HCT116 (cell line): ENCODE measurements at places on chromosomes 1 and 21. TPM values are rescaled to one million over a fixed set of nuclear protein-coding genes. Genes with fewer than 3 reads are reported as not detected.

GRCh38 chr1:203178083-203178482 lies 2.5 kb upstream of the MYBPH start:
- H3K4me3 ChIP-seq: peak overlapping the region; percentile 37
- peak overlapping the region; percentile 50 for H3K27ac ChIP-seq
- no peaks in the 10 kb centered on the region for H3K27me3 ChIP-seq
- H3K36me3 ChIP-seq: no peaks in the 10 kb centered on the region
- H3K4me1 ChIP-seq: peaks cover 70% of the 10 kb centered on the region

Gene THBS3
- total RNA-seq: 15.9 TPM

GRCh38 chr1:27940297-27940696 lies 5.5 kb downstream of the SMPDL3B start:
- no peaks in the 10 kb centered on the region for H3K36me3 ChIP-seq
- no peaks in the 10 kb centered on the region for H3K27me3 ChIP-seq
- no peak for DNase-seq
- H3K4me1 ChIP-seq: peaks cover 14% of the 10 kb centered on the region; the same call in 1 of the 2 replicates
- H3K4me3 ChIP-seq: no peak overlapping the region

DNA sequence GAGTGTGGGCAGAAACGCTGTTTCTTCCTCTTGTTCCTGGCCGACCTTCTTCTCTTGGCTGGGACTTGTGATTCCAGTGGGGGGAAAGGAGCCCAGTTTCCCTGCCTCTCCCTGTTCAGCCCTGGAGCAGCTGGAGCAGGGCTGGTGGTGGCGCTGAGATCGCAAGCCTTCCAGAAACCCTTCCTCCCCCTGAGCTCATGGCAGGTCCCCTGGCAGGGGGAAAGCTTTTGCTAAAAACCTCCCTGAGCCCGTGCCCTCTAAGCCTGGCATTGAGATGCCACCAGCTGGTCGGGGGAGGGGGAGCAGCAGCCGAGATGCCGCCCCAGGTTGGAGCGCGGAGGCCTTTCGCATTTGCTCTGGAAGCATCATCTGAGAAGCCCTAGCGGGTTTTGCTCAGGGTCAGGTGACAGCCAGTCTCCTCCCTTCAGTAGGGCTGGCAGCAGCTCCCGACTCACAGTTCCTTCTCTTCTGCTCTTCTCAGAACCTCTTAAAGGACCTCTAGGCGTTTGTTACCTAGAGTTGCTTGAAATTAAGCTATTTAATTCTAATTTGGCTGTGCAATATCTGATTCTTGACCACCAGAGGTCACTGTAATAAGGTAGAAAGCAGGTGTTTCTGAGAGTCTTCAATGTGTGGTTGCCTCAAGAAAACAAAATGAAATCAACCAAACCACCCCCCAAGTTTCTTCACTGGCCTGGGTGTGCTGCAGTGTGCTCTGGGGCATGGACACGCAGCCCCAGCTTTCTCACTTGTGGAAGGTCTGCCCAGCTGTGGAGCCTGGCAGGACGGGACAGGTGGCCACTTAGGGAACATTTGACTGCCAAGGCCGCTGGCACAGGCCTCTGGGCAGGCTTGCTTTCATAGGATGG lies 257.3 kb downstream of the CAMTA1 start:
- peak; percentile 10 for DNase-seq
- H3K4me1 ChIP-seq: no peaks in the 10 kb centered on the region
- H3K4me3 ChIP-seq: no peak overlapping the region
- no peak overlapping the region for H3K27ac ChIP-seq

DNA sequence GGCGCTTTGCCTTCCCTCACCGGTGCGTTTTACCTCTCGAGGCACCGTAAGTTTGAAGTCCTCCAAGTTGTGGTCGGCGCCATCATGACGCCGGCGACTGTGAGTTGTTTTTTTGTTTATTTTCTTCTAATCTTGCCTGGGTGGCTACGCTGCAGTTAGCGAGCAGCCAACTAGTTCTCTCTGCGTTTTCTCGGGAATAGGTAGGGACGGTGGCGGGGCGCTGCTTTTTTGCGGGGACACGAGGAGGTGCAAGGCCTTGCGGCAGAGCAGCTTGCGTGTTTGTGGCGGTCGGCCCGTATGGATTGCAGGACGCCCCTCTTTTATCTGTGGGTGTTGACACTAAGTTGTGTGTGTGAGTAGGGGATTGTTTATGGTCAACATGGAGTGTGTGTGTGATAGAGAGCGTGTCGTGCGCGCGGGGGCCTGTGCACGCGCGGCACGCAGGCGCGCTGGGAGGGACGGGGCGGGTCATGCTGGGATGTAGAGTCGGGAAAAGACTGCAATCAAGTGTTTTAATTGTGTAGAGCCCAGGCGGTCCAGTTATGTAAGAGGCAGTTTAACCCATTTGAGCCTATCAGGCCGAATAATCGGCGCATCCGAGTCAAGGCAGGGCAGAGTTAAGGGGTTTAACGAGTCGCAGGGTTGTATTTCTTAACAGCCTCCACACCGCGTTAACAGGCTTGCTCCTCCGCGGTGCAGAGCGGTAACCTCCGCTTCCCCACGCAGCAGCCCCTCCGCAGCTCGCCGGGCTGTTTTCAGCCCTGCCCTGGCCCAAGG lies 1.2 kb upstream of the NEGR1 start:
- H3K27ac ChIP-seq: no peak overlapping the region
- no peak overlapping the region for H3K4me3 ChIP-seq
- no peak for DNase-seq
- H3K27me3 ChIP-seq: no peaks in the 10 kb centered on the region
- no peaks in the 10 kb centered on the region for H3K4me1 ChIP-seq
- no peaks in the 10 kb centered on the region for H3K36me3 ChIP-seq

Gene GABRD
- 15.6 TPM for total RNA-seq

Gene CHRM3
- 0.15 TPM for total RNA-seq

DNA sequence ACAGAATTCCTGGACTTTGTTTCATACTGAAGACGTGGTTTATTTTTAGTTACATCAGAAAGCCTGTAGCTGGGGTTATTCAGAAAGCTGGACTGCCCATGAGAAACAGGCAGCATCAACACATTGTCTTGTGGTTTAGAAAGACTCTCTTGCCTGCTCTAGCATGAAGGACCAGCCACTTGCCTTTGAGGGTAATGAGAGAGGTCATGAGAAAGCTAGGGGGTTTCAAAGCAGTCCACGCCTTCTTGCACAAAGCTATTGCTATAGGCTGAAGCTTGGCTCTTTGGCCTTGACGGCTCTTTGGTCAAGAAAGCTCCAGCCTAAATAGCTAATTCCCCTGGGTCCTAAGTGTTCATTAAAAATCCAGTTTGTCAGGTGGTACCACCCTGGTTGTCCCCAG lies 208.1 kb downstream of the PRDM2 start:
- H3K36me3 ChIP-seq: no peaks in the 10 kb centered on the region
- peaks cover 5% of the 10 kb centered on the region; the same call in 1 of the 2 replicates for H3K27me3 ChIP-seq
- no peaks in the 10 kb centered on the region for H3K4me1 ChIP-seq

Gene GBP3
- 1.2 TPM for total RNA-seq
